GM12878 (cell line): ENCODE measurements at places on chromosomes 5 and 9. TPM values are rescaled to one million over a fixed set of nuclear protein-coding genes. Genes with fewer than 3 reads are reported as not detected.

- no peaks in the 10 kb centered on the region for H3K36me3 ChIP-seq
- H3K27ac ChIP-seq, result no peak overlapping the region
- no peak overlapping the region for H3K4me3 ChIP-seq
- no peak for DNase-seq
Observed at GRCh38 chr9:90167914-90168313, 474.7 kb downstream of the DIRAS2 start.

DNA sequence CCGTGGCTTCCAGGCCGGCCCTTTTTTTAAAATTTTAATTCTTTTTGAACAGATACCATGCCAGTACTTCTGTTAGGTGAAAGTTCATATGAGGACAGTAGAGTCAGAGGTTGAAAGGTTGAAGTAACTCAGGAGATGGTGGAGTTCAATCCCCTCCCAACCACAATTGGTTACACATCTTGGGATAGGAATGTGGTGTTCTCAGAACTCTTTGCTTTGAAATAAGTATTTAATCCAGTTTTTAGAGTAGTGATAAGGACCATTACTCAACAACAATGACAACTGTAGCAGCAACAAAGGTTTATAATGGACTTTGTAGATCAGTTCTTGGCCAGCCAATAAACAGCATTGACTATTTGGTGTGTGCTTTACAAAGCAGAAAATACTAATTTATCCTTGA, 116.0 kb downstream of the ARHGAP26 start:
- H3K4me1 ChIP-seq, result no peaks in the 10 kb centered on the region
- no peaks in the 10 kb centered on the region for H3K36me3 ChIP-seq
- H3K27me3 ChIP-seq, result no peaks in the 10 kb centered on the region
- H3K27ac ChIP-seq, result no peak overlapping the region

- no peak overlapping the region for H3K27ac ChIP-seq
- no peaks in the 10 kb centered on the region for H3K36me3 ChIP-seq
- H3K27me3 ChIP-seq, result no peaks in the 10 kb centered on the region; the same call in none of the 2 replicates
- no peaks in the 10 kb centered on the region for H3K4me1 ChIP-seq
Observed at GRCh38 chr9:38232895-38233294, 159.6 kb upstream of the ALDH1B1 start.

- no peaks in the 10 kb centered on the region for H3K27me3 ChIP-seq
- DNase-seq, result peak; percentile 43
- H3K4me3 ChIP-seq, result peak overlapping the region; percentile 28; the same call in 1 of the 2 replicates
Observed at GRCh38 chr5:134101686-134102439, 12.6 kb upstream of the TCF7 start.

DNA sequence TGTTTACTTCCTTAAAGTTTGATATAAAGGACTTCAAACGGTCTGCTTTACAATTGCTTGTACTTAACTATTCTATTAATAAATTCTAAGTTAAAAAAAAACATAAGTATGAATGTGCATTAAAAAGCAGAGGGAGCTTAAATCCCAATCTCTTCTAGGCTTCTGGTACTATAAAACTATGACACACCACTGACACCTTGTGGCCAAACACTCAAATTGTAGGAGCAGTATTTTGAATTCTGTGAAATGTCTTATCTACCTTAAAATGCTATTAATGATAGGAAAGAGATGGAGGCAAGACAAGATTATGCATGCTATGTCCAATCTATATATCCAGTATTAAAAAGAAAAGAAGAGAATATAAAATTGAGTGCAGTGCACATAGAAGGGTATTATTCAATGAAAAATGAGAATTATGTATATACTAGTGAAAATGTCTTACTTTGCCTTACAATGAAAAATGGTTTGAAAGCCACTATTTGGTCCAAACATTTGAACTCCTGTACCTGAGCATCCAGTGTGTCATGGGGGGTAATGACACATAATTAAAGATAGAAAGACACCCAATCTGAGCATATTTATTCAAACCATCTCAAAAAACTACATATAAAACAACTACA, 87.6 kb downstream of the ERP44 start:
- H3K27me3 ChIP-seq, result no peaks in the 10 kb centered on the region
- no peak overlapping the region for H3K27ac ChIP-seq
- peak; percentile 38 for DNase-seq
- H3K4me1 ChIP-seq, result no peaks in the 10 kb centered on the region
- no peak overlapping the region for H3K4me3 ChIP-seq

Gene ANKRD55
- not detected in 2 replicates for polyA plus RNA-seq
